Endodermal cell (in vitro differentiated cells): ENCODE measurements at places on chromosomes 5 and 9. TPM values are rescaled to one million over a fixed set of nuclear protein-coding genes. Genes with fewer than 3 reads are reported as not detected.

APBA1 gene
- 0.38 to 0.51 TPM (median 0.38 TPM) in 3 replicates for total RNA-seq

IL5 gene
- total RNA-seq: not detected in 3 replicates

TAS2R1 gene
- total RNA-seq: not detected in 2 replicates

DDX4 gene
- not detected in 3 replicates for total RNA-seq

SLC6A3 gene
- 0.08 to 0.14 TPM in 2 of 3 replicates, not detected in the other for total RNA-seq

OSMR gene
- 4.0 to 4.4 TPM (median 4.1 TPM) in 3 replicates for total RNA-seq

PCDHGB5 gene
- total RNA-seq: 13.9 and 17.3 TPM in 2 replicates

FAM169A gene
- 46.7 and 50.5 TPM in 2 replicates for total RNA-seq

GRCh38 chr9:130756037-130756436, 62.5 kb downstream of the EXOSC2 start:
- no peaks in the 10 kb centered on the region for H3K36me3 ChIP-seq
- H3K27ac ChIP-seq: no peak overlapping the region
- H3K4me1 ChIP-seq: no peaks in the 10 kb centered on the region
- H3K27me3 ChIP-seq: no peaks in the 10 kb centered on the region
- no peak overlapping the region for H3K4me3 ChIP-seq

- no peaks in the 10 kb centered on the region for H3K36me3 ChIP-seq
- H3K4me1 ChIP-seq: peaks cover 9% of the 10 kb centered on the region
- no peak overlapping the region for H3K4me3 ChIP-seq
Measured at GRCh38 chr9:94922691-94923107, 196.2 kb downstream of the AOPEP start.

GRCh38 chr5:132465059-132465707, 25.4 kb downstream of the IRF1 start:
- no peaks in the 10 kb centered on the region for H3K4me1 ChIP-seq
- no peak overlapping the region for H3K4me3 ChIP-seq
- no peaks in the 10 kb centered on the region for H3K27me3 ChIP-seq
- no peak overlapping the region for H3K27ac ChIP-seq

GRCh38 chr9:98280574-98280973, 25.1 kb upstream of the TBC1D2 start:
- H3K4me3 ChIP-seq: peak overlapping the region; percentile 28
- peak overlapping the region; percentile 0 for H3K27ac ChIP-seq
- no peaks in the 10 kb centered on the region for H3K36me3 ChIP-seq
- no peaks in the 10 kb centered on the region for H3K27me3 ChIP-seq
- H3K4me1 ChIP-seq: peaks cover 24% of the 10 kb centered on the region

GRCh38 chr5:154276973-154277331, 86.4 kb downstream of the GALNT10 start:
- no peak for DNase-seq
- H3K36me3 ChIP-seq: no peaks in the 10 kb centered on the region
- no peak overlapping the region for H3K4me3 ChIP-seq
- H3K27ac ChIP-seq: no peak overlapping the region

- H3K27me3 ChIP-seq: no peaks in the 10 kb centered on the region
- no peak overlapping the region for H3K27ac ChIP-seq
- H3K4me1 ChIP-seq: peaks cover 5% of the 10 kb centered on the region
- DNase-seq: no peak
- H3K36me3 ChIP-seq: no peaks in the 10 kb centered on the region
- no peak overlapping the region for H3K4me3 ChIP-seq
Measured at GRCh38 chr5:157051604-157052245, 7.2 kb downstream of the HAVCR1 start.

GRCh38 chr9:90970608-90971007, 169.0 kb downstream of the SYK start:
- no peak overlapping the region for H3K4me3 ChIP-seq
- peaks cover 33% of the 10 kb centered on the region for H3K4me1 ChIP-seq
- no peak overlapping the region for H3K27ac ChIP-seq
- no peaks in the 10 kb centered on the region for H3K36me3 ChIP-seq
- no peaks in the 10 kb centered on the region for H3K27me3 ChIP-seq

DNA sequence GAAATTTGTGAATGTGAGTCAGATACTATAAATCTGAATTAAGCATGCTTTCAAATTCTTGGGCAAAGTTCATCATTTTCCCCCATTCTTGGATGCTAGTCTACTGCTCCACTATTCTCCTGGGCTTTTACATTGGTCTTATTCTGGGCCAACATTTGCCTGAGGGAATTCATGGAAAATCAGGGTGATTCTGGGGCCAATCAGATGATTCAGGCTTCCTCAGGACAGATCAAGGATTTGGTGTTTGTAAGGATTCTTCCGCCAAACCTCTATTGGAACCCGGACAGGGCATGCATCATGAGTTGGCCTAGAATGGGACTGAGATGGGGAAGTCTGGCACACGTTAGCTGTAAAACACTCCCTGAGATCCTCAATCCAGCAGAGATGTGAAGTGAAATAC, 113.8 kb downstream of the MEF2C start:
- H3K36me3 ChIP-seq: no peaks in the 10 kb centered on the region
- H3K4me1 ChIP-seq: no peaks in the 10 kb centered on the region
- no peaks in the 10 kb centered on the region for H3K27me3 ChIP-seq
- no peak overlapping the region for H3K27ac ChIP-seq

GRCh38 chr9:26551451-26551850, 341.2 kb downstream of the CAAP1 start:
- no peaks in the 10 kb centered on the region for H3K36me3 ChIP-seq
- H3K27me3 ChIP-seq: no peaks in the 10 kb centered on the region
- H3K4me1 ChIP-seq: no peaks in the 10 kb centered on the region

GRCh38 chr9:136576269-136576626, 30.4 kb upstream of the NOTCH1 start:
- H3K36me3 ChIP-seq: no peaks in the 10 kb centered on the region
- no peak overlapping the region for H3K27ac ChIP-seq
- H3K4me3 ChIP-seq: no peak overlapping the region
- no peak for DNase-seq
- no peaks in the 10 kb centered on the region for H3K27me3 ChIP-seq

- peak overlapping the region; percentile 58 for H3K27ac ChIP-seq
- no peaks in the 10 kb centered on the region for H3K36me3 ChIP-seq
- DNase-seq: no peak
Measured at GRCh38 chr9:3475300-3476020, 50.3 kb downstream of the RFX3 start.
